ENCODE measurements at places on chromosomes 11 and 22.

DNA sequence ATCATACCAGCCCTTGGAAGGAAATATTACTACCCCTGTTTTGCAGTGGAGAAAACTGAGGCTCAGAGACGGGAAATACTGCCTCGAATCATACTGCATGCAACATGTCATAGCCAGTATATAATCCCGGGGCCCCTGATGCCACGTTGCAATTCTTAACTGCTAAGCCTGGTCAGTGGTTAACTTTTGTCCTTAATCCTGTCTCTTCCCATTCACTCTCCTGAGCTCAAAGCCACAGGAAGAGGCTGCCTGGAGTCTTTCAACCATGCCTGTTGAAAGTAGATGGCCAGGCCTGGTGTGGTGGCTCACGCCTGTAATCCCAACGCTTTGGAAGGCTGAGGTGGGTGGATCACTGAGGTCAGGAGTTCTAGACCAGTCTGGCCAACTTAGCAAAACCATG, 166.6 kb downstream of the MIAT start:
- DNase-seq, result no peak

GRCh38 chr11:46457021-46457420, 65.4 kb upstream of the CHRM4 start:
- no peak for DNase-seq

DNA sequence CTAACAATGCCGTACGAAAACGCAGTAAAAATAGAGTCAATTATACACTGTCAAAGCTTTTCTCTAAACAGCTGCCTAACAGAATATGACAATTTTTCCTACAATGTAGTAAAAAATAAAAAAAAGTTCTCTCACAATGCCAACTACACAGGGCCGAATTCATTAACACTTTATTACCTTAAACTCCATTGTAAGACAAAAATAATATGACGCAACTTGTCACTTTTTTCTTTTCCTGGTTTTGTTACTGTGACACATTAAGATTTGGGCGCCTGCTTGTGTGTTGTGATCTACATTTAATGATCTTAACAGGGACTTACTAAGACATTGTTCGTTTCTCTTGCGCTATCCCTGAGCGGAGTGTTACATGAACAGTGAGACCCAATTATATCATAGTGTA, 204.1 kb downstream of the INSC start:
- DNase-seq, result no peak

- peak; percentile 57 for DNase-seq
Measured at GRCh38 chr11:112795142-112795815, 165.9 kb upstream of the NCAM1 start.

GRCh38 chr11:112971195-112971594, 10.0 kb downstream of the NCAM1 start:
- no peak for DNase-seq

- DNase-seq, result no peak
Measured at GRCh38 chr11:3675971-3676370, 4.8 kb upstream of the CHRNA10 start.

- peak; percentile 57 for DNase-seq
Measured at GRCh38 chr11:134030853-134031252, 38.0 kb upstream of the JAM3 start.

All from iPS-NIHi11 (cell line).